ENCODE measurements at places on chromosomes 16 and 17.
A peak's percentile ranks its signal among the peaks of the same experiment; 100 is the strongest.

GRCh38 chr17:12667299-12667958, 1.7 kb downstream of the MYOCD start:
- DNase-seq, result no peak

DNA sequence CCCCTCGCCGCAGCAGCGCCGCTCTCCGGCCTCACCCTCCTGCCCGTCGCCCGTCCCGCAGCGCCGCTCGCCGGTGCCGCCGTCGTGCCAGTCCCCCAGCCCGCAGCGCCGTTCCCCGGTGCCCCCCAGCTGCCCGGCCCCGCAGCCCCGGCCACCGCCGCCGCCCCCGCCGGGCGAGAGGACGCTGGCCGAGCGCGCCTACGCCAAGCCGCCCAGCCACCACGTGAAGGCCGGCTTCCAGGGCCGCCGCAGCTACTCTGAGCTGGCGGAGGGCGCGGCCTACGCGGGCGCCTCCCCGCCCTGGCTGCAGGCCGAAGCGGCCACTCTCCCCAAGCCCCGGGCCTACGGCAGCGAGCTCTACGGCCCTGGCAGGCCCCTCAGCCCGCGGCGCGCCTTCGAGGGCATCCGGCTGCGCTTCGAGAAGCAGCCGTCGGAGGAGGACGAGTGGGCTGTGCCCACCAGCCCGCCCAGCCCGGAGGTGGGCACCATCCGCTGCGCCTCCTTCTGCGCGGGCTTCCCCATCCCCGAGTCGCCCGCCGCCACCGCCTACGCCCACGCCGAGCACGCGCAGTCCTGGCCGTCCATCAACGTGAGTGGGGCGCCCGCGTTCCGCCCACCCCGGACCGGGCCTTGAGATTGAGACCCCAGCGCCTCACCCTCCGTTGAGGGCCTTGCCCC, 15.0 kb downstream of the TBKBP1 start:
- DNase-seq, result no peak

DNA sequence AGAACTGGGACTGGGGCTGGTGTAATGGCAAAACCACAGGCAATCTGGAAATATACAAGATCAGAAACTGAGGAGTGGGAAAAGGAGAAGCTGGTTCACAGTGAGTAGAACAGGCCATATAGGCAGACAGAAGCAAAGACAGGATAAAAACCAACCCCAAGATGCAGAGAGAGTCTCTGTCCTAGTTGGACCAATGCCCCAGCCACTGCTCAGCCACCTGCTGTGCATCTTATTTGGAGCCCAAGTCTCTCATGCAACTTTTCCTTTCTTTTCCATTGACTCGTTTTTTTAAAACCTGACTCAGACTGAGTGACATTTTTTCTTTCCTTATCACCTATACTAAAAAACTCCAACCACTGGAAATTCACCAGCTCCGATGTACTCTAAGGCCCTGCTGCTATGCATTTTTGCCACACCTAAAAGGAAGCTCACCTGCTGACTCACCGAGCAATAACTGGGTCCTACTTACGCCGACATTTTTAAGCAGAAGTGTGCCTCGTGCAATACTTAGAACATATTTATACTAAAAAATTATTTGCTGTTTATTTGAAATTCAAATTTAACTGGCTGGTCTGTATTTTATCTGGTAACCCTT, 100.8 kb upstream of the XYLT1 start:
- no peak for DNase-seq

DNA sequence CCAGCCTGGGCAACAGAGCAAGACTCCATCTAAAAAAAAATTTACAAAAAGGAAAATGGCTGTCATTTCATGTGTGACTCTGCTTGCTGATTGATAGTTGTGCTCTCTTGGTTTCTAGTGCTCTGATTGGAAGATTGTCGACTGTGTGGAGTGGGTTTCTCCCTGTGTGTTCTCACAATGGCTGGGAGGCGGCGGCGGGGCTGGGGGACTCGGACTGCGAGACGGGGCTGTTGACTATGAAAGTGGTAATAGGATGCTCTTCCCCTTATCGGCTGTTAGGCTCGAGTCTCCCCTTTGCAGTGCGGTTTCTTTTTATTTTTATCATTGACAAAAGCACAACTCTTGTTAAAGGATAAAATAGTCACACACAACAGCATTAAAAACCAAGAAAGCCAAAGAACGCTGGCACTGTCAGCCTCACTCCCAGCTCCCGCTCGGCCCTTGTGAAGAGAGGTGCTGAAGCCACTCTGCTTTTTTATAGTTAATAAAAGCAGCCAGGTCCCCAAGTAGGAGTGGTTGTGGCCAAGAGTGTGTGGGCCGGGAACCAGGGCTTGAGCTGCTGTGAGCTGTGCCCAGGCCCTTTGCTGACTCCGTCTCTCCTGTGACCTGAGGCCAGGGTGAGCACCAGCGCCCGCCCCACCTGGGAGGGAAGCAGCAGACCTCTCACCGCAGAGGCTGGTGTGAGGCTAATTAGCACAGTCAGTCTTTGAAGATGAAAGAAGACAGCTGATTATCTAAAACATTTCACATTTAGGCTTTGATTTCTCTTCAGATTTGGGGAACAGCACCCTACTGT, 36.5 kb downstream of the TBCD start:
- DNase-seq, result no peak

DNA sequence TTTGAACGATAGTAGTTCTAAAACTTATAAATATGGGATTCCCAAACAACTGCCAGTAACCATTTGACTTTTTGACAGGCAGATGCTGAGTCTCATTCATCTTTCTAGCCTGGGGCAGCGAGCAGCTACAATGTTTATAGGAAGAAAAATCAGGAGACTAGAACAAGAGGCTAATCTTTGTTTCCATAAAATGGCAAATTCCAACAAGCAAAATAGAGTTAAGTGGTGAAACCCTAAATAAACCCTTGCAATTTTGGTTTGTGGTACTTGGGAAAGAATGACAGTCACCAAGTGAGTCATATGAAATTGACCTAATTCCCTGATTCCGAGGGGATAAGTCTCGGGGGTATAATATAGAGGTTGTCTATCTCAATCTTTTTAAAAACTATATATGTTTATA, 27.3 kb upstream of the HS3ST2 start:
- no peak for DNase-seq

DNA sequence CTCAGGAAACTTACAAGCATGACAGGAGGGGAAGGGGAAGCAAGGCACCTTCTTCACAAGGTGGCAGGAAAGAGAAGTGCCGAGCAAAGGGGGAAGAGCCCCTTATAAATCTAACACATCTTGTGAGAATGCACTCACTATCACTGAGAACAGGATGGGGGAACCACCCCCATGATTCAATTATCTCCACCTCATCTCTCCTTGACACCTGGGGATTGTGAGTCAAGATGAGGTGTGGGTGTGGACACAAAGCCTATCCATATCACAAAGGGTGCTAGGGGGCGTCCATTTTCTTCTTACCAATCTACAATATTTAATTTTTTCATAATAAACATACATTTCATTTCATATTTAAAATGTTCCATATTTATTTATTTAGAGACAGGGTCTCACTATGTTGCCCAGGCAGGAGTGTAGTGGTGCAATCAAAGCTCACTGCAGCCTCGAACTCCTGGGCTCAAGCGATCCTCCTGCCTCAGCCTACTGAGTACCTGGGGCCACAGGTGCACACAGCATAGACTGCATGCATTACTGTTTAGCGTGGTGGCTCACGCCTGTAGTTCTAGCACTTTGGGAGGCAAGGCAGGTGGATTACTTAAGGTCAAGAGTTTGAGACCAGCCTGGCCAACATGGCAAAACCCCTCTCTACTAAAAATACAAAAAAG, 26.5 kb upstream of the FAAP100 start:
- no peak for DNase-seq

DNA sequence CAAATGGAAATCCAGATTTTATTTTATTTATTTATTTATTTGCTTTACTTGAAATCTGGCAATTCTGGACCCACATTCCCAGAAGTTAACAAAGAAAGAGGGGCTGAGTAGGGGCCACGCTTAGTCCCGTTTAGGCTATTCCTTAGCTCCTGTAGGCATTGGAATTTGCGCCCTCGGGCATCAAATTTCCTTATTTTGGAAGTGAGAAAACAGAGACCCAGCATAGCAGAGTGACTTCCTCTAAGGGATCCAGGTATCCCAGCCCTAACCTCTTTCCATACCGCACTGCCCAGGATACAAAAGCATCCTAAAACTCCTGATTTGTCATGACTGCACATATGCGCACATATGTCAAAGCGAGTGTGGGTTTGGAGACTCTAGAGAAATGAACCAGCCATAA, 19.0 kb upstream of the SMG1 start:
- DNase-seq, result no peak

- DNase-seq, result no peak
Observed at GRCh38 chr17:38332735-38333134, 11.0 kb downstream of the GPR179 start.

DNA sequence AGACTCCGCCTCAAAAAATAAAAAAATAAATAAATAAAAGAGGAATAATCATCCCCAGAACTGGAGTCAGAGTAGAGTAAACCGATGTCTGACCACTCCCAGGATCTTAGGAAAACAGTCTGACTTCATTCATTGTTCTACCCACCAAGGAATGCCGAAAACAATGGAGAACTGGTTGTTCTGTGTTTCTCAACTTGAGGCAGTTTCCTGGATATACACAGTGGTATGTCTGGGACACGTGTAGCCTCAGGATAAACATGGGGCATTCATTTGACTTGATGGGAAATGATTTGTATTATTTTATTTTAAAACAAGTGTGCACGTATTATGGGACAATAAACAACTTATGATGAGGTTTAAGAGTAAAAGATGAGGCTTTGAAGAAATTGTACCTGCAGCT, 32.8 kb upstream of the PAFAH1B1 start:
- DNase-seq, result no peak

DNA sequence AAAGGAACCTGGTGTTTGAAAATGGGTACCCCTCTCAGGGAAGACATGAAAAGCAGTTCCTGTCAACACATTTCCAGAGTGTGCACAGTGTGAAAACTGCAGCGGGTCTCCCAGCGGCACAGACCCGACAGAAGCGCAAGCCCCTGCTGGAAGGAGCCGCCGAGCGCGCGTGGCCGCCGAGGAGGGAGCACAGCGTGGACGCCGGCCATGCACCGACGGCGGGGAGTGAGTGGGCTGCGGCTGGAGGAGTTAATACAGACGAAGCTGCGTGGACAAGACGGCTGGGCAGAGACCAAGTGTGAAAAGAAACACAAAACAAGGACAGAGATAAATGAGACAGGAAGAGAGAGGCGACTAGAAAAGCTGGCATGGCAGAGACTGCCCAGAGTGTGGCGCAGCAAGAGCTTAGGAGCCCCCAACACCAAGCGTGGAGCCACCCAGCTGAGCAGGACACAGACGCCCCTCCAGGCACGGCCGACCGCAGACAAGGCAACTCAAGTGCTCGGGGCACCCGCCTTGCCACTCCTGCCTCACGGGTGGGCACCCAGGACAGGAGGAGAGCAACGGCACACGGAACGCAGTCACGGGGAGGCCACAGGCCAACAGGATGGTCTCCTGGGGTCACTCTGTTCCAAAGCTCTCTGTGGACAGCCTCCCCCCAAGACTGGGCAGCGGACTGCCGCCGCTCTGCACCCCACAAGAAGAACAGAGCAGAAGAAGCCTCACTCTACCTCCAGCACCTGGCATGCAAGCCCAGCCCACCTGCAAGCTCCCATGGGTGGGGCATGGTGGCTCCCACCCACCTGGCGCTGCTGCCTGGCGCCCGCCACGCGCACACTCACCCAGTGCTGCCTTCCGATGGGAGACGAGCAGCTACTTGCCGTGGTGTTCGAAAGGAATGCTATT, 16.5 kb downstream of the SLC16A3 start:
- no peak for DNase-seq

GRCh38 chr17:13016881-13017654, 759 bp downstream of the ELAC2 start:
- no peak for DNase-seq

DNA sequence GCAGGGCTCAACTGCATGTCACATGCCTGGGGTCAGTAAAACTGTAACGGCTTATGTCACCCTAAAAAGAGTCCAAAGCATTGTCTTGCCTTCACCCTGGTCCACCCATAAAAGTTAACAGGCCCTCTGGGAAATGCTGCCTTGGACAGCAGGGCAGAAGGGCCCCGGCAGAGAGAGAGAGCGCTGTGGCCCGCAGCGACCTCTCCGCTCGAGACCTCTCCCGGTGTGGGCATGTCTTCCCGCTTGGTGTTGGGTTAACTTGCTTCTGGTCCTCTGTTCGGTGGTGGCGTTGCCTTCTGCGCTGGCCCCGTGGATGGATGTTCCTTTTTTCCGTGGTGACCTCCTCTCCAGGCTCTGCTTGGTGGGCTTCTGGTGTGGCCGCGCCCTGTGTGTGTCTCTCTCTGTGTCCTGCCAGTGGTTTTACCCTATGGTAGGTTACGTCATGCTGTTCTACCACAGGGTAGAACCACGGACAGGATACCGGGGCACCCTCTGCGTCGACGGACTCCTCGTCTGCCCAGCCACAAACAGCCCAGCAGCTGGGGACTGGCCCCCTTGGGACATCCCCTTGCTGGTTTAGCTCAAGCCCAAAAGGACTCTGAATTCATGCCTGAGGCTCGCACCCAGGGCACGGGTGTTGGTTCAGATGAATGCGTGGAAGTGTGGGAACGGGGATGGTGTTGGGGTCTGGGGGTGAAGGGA, 18.3 kb upstream of the CLEC18A start:
- DNase-seq, result no peak

GRCh38 chr17:61426482-61427304, 25.5 kb upstream of the TBX4 start:
- DNase-seq, result no peak

- DNase-seq, result no peak
Observed at GRCh38 chr16:48607056-48607825, 2.7 kb downstream of the N4BP1 start.

DNA sequence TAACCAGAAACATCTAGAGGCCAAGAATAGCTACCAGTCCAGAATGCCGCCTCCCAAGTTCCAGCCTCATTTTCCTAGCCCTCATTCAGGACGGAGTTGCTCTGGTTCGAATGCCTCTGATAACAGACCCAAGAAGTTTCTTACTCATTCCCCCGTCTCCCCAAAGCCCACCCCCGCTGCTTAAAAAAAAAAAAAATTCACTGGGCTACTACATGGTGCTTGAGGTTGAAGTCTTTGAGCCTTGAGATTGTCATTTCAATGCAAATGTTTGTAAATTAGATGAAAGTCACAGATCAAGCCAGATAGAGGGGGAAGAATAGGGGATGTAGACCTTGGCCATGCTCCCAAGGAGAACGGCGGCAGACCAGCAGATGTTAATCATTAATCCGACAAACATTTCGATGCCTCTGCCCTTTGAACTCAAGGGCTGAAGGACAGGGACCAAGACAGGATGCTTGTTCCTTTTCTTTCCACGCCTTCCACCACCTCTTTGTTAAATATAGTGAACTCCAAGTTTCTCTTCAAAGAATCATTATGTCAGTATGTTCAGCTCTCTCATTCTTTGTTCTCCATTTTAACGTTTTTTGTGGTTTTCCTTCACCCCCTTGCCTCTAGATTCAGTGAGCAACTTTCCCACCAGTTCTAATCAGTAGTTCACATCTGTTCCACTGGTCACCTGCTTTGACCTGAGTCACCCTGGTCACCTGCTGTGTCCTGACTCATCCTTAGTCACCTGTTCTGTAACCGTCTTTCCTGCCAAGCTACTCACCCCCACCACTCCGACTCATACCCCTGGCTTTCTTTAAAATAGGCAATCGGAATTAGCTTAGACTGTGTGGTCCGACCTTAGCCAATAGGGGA, 190.3 kb downstream of the CPPED1 start:
- DNase-seq, result peak; percentile 25
